ENCODE measurements at places on chromosomes 7 and 10. TPM values are rescaled to one million over a fixed set of nuclear protein-coding genes. Genes with fewer than 3 reads are reported as not detected.

GRCh38 chr10:133088956-133089800, 1.5 kb downstream of the ADGRA1 start:
- DNase-seq = no peak
- no peaks in the 10 kb centered on the region for H3K36me3 ChIP-seq
- no peak overlapping the region for H3K4me3 ChIP-seq
- no peaks in the 10 kb centered on the region for H3K4me1 ChIP-seq
- no peak overlapping the region for H3K27ac ChIP-seq
- peaks cover 14% of the 10 kb centered on the region for H3K27me3 ChIP-seq

- no peak overlapping the region for H3K27ac ChIP-seq
- no peaks in the 10 kb centered on the region for H3K36me3 ChIP-seq
- H3K27me3 ChIP-seq = no peaks in the 10 kb centered on the region
- DNase-seq = no peak
Observed at GRCh38 chr10:9579110-9579705, 1438.5 kb upstream of the CELF2 start.

SFRP5 gene
- total RNA-seq = not detected

- peaks cover 7% of the 10 kb centered on the region for H3K4me1 ChIP-seq
- peaks cover 48% of the 10 kb centered on the region for H3K36me3 ChIP-seq
- H3K27ac ChIP-seq = no peak overlapping the region
- no peak for DNase-seq
Observed at GRCh38 chr7:100681491-100682227, 8.1 kb downstream of the GNB2 start.

GRCh38 chr7:21076054-21076453, 289.4 kb upstream of the SP8 start:
- H3K4me1 ChIP-seq = no peaks in the 10 kb centered on the region
- H3K4me3 ChIP-seq = no peak overlapping the region
- no peaks in the 10 kb centered on the region for H3K27me3 ChIP-seq

- H3K4me3 ChIP-seq = no peak overlapping the region
- peaks cover 1% of the 10 kb centered on the region for H3K4me1 ChIP-seq
- no peak overlapping the region for H3K27ac ChIP-seq
- no peak for DNase-seq
Observed at GRCh38 chr10:76082956-76083355, 651.5 kb downstream of the LRMDA start.

DNA sequence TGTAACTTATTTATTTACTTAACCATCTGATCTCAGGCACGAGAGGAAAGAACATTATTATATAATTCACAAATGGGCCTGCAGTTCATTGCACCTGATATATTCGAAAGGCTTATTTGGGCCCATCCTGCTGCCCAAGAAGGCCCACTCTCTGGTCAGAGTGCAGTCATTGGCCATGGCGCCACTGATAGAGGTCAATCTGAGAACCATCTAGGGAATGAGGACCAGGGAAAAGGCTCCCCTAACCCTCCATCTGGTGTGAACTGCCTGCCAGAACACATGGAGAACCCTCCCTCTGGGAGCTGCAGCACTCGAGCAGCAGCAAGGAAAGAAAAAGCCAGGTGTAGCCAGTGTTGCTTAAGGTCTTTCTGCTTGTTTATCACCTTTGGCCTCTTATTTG, 136.6 kb downstream of the REEP3 start:
- peaks cover 2% of the 10 kb centered on the region for H3K27me3 ChIP-seq
- no peak overlapping the region for H3K4me3 ChIP-seq
- no peaks in the 10 kb centered on the region for H3K4me1 ChIP-seq

- H3K27me3 ChIP-seq = no peaks in the 10 kb centered on the region
- H3K27ac ChIP-seq = no peak overlapping the region
- DNase-seq = no peak
- H3K36me3 ChIP-seq = peaks cover 13% of the 10 kb centered on the region
- no peak overlapping the region for H3K4me3 ChIP-seq
Observed at GRCh38 chr10:62154231-62154630, 114.4 kb downstream of the RTKN2 start.

GRCh38 chr10:107971411-107971810, 806.9 kb upstream of the SORCS1 start:
- H3K4me1 ChIP-seq = no peaks in the 10 kb centered on the region
- H3K4me3 ChIP-seq = no peak overlapping the region
- H3K27me3 ChIP-seq = no peaks in the 10 kb centered on the region

DNA sequence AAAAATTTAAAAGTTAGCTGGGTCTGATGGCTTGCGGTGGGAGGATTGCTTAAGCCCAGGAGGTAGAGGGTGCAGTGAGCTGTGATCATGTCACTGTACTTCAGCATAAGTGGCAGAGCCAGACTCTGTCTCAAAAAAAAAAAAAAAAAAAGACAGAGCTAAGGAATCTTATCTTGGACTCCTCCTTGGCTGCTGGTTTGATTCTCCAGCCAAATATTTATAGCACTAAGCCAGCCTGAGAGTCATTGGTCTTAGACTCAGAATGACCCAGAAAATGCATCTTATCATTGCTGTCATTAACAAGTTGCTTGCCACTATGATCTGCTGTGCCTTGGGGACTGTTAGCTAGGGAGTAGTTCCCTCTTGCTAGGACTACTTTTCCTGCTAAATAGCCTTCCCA, 164.7 kb downstream of the GNAT3 start:
- H3K27ac ChIP-seq = no peak overlapping the region
- H3K36me3 ChIP-seq = no peaks in the 10 kb centered on the region
- DNase-seq = no peak
- H3K4me3 ChIP-seq = no peak overlapping the region
- no peaks in the 10 kb centered on the region for H3K27me3 ChIP-seq
- H3K4me1 ChIP-seq = no peaks in the 10 kb centered on the region

- H3K4me3 ChIP-seq = no peak overlapping the region
- no peak overlapping the region for H3K27ac ChIP-seq
- H3K4me1 ChIP-seq = no peaks in the 10 kb centered on the region
- DNase-seq = no peak
Observed at GRCh38 chr7:81462672-81463071, 307.2 kb downstream of the HGF start.

- peaks cover 60% of the 10 kb centered on the region for H3K36me3 ChIP-seq
- no peak overlapping the region for H3K4me3 ChIP-seq
- no peak for DNase-seq
- H3K4me1 ChIP-seq = peaks cover 24% of the 10 kb centered on the region
Observed at GRCh38 chr10:7334642-7334964, 76.2 kb downstream of the SFMBT2 start.

DNA sequence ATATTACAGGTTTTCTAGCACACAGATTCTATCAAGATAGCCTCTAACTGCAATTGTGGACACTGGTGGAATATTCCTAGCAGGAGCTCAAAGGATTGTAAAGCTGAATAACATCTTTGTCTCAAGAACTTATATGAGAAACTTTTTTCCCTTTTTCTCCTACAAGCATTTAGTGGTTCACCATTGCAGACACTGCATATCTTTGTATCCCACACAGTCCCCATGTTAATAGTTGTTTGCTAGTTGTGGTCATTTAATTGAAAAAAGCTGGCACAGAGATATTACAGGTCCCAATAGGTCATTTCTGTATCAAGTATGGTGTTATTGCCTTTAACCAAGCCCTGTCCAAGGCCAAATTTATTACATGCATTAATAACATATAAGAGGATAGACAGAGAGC, 226.2 kb upstream of the TCF7L2 start:
- no peaks in the 10 kb centered on the region for H3K36me3 ChIP-seq
- H3K4me3 ChIP-seq = no peak overlapping the region
- DNase-seq = no peak
- no peaks in the 10 kb centered on the region for H3K4me1 ChIP-seq

DNA sequence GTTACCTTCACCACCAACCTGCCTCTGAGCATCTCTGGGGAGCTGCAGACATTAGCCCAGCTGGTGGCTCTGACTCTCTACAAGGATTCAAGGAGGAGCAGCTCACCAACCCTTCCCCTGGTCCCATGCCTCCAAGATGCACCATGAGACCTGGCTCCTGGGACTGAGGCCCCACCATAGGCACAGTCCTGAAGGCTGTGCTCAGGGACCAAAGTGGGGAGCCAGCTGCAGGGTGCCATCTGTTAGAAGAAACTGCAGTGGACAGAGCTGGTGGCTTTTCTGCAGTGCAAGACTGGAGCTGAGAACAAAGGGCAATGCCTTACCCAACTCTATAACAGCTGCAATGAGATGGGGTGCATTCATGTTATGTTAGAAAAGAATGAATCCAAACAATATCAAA, 581.6 kb downstream of the TCERG1L start:
- no peak overlapping the region for H3K27ac ChIP-seq
- H3K4me1 ChIP-seq = no peaks in the 10 kb centered on the region
- H3K4me3 ChIP-seq = no peak overlapping the region
- no peak for DNase-seq
- no peaks in the 10 kb centered on the region for H3K36me3 ChIP-seq
- H3K27me3 ChIP-seq = no peaks in the 10 kb centered on the region

MYPN gene
- not detected for total RNA-seq

MACC1 gene
- total RNA-seq = not detected

DNA sequence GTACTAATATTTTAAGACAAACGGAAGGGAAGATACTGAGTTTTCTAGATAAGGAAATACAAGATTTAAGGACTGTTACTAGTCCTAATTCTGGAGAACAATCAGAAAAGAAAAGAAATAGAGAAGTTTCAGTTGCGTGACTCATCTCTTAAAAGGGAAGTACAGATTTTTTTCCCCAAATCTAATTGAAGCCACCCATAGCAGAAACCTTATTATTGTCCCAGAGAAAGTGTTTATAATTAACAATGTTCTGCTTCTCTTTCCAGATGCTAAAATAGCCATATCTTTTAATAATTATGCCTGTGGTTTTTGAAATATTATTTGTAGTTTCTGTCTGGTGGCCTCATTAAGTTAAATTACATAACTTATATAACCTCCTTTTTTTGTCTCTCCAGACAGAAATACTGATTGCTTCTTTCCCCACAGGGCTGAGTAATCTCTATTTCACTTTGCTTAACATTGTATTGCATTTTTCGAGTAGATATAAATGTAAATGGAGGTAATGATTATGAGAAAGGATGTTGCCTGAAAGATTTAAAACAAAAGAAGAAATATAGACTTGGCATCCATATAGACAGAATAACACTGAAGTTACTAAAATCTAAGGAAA, 240.7 kb upstream of the MBL2 start:
- no peak overlapping the region for H3K4me3 ChIP-seq
- DNase-seq = no peak
- no peak overlapping the region for H3K27ac ChIP-seq
- no peaks in the 10 kb centered on the region for H3K27me3 ChIP-seq

CRHR2 gene
- not detected for total RNA-seq

GRCh38 chr10:125543796-125544195, 139.2 kb downstream of the TEX36 start:
- H3K4me1 ChIP-seq = no peaks in the 10 kb centered on the region
- no peaks in the 10 kb centered on the region for H3K27me3 ChIP-seq
- DNase-seq = no peak
- H3K4me3 ChIP-seq = no peak overlapping the region

DNA sequence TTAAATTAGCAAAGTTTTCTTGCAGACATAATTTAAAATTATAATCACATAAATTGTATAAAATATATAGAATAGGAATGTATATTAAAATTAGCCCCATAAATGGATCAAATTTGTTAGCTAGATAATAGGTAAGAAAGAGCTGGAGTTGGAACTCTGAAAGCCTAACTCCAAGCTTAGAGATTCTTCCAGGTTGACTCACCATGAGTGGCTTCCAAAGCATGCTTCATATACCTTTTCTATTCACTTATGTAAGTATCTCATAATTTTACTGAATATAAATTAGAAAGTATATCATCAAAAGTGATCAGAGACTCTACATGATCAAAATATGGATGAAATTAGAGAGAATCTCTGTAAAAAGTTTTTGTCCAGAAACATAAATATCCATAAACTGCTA, 320.7 kb upstream of the MAGI2 start:
- no peaks in the 10 kb centered on the region for H3K27me3 ChIP-seq
- no peaks in the 10 kb centered on the region for H3K4me1 ChIP-seq
- H3K4me3 ChIP-seq = no peak overlapping the region
- no peak overlapping the region for H3K27ac ChIP-seq

DNA sequence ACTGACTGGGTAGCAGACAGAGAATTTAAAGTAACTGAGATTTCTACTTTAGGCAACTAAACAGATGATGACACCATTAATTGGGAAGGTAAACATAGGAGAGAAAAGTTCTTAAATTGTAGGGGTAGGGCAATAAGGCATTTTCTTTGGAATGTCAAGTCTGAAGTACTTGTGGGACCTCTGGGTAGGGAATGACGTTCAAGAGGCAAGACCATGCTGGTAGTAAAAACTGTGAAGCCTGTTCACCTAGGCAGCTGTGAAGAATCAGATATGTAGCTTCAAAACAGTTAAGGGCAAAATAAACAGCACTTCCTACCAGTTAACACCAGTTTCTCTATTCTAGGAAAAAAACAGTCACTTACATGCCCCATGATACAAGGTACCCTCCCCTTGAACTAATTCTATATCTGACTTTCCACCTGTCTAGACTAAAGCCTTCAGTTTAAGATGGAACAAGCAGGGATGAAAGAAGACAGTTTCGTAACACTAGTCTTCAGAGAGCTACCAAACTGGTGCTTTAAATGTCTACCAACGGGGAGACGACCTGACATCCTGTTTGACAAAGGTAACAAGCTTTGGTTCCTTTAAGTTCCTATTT, 63.1 kb upstream of the KCNIP2 start:
- no peaks in the 10 kb centered on the region for H3K36me3 ChIP-seq
- H3K4me1 ChIP-seq = peaks cover 12% of the 10 kb centered on the region
- H3K27ac ChIP-seq = no peak overlapping the region
- H3K4me3 ChIP-seq = no peak overlapping the region
- no peaks in the 10 kb centered on the region for H3K27me3 ChIP-seq
- no peak for DNase-seq

RELN gene
- total RNA-seq = not detected

DNA sequence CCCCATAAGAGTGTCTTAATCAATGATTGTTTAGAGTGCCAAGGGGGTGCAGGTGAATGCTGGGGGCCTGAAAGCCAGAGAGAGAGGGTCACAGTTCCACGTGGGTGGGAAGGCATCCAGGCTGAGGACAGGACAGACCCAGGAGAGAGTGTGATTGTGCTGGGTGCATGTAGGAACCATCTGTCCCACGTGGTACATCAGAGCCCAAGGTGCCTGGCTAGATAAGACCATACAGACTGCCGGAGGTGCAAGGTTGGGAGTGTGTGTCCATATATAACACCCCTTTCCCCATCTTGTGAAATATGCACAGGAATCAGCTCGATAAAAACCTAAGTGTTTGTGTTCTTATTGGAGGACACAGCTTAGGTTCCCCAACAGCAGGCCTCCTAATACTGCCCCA, 85.5 kb downstream of the WIPF3 start:
- no peaks in the 10 kb centered on the region for H3K36me3 ChIP-seq
- no peak overlapping the region for H3K27ac ChIP-seq
- no peak overlapping the region for H3K4me3 ChIP-seq
- no peak for DNase-seq
- H3K4me1 ChIP-seq = no peaks in the 10 kb centered on the region

TFPI2 gene
- not detected for total RNA-seq

EFCAB10 gene
- total RNA-seq = not detected

CDC14C gene
- total RNA-seq = not detected

TRIM50 gene
- not detected for total RNA-seq

- H3K4me1 ChIP-seq = no peaks in the 10 kb centered on the region
- no peak overlapping the region for H3K27ac ChIP-seq
- DNase-seq = no peak
- H3K27me3 ChIP-seq = peaks cover 2% of the 10 kb centered on the region
- no peak overlapping the region for H3K4me3 ChIP-seq
Observed at GRCh38 chr10:132834311-132834761, 48.4 kb upstream of the NKX6-2 start.

Measured in activated T-helper 2 cell treated with anti-CD3 and anti-CD28 coated beads, Interferon-gamma antibody, Interleukin-2, Interleukin-4, amounts not matched to agents 10 μg/mL and 5 μg/mL and 100 μg/mL, durations not matched to agents 14 hours and 24 hours and 36 hours (primary cell).